ENCODE measurements at places on chromosomes 4 and X.

DNA sequence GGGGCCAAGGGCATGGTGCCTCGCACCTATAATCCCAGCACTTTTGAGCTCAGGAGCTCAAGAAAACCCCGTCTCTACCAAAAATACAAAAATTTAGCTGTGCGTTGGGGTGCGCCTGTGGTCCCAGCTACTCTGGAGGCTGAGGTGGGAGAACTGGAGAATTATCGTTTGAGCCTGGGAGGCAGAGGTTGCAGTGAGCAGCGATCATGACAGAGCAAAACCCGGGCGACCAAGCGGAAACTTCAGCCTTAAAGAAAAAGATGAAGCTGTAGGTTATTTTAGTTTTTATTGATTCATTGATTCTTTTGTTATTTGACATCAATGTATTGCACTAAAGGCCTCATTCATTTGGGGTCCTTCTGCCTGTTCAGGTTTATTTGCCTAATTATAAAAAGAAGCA lies 5.4 kb downstream of the TMPRSS11F start:
- DNase-seq: no peak

- no peak for DNase-seq
These were observed 33.2 kb upstream of the BMP15 start for GRCh38 chrX:50877310-50877709.

GRCh38 chr4:14918336-14918735 lies 83.9 kb upstream of the CPEB2 start:
- DNase-seq: no peak

GRCh38 chrX:64097891-64098290 lies 107.6 kb downstream of the AMER1 start:
- DNase-seq: no peak

- DNase-seq: no peak
These were observed 119.5 kb downstream of the ARSF start for GRCh38 chrX:3160756-3161155.

- DNase-seq: no peak
These were observed 122.7 kb downstream of the SPOCK3 start for GRCh38 chr4:167111622-167112021.

- no peak for DNase-seq
These were observed 98.3 kb downstream of the ARHGAP24 start for GRCh38 chr4:85573270-85573669.

DNA sequence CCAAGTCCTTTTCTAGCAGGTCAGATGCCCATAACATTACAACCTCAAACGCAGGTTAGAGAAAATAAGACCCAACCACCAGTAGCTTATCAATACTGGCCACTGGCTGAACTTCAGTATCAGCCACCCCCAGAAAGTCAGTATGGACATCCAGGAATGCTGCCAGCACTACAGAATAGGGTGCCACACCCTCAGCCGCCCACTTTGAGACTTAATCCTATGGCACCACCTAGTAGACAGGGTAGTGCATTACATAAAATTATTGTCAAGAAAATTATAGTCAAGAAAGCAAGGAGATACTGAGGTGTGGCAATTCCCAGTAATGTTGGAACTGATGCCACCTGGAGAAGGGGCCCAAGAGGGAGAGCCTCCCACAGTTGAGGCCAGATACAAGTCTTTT lies 19.9 kb upstream of the TRIM61 start:
- DNase-seq: no peak

DNA sequence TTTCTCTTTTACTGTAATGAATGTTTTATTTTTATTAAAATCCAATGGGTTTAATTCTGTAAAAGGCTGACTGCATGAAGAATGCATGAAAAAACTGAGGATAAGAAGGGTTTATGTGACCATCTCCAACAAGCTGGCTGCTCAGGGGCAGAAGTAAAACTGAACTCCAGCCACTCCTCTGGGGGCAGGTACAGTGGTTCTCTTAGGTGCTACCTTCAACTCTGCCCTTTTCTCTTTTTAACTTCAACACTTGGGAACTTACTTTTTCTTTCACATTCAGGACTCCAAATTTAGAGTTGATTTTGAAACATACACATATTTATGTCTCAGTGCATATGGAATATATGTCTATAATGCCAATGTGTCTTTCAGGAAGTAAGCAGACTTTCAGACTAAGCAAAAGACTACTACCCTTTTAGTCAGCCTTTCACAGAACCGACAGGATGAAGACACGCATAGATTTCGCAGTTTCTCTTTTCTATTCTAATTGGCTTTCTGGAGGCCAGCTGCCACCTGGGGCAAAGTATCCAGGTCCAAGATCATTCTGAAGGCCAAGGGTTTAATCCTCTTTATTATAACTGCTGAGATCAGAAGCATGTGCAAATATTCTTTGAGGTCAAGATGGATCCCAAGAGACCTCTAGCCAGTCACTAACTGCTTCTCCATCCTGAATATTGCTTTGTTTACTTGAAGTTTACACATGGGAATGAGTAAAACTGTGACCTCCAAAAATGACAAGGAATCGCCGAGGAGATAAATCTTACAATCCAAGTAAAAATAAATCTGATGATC lies 30.7 kb downstream of the HS3ST1 start:
- no peak for DNase-seq

- DNase-seq: no peak
These were observed 269.9 kb upstream of the FAT4 start for GRCh38 chr4:125044886-125045285.

- no peak for DNase-seq
These were observed at the start of gene SLC4A4 for GRCh38 chr4:71338846-71339593. SLC4A4 (plus strand) TSS chr4:71339020.

GRCh38 chr4:168269896-168270295 lies 48.7 kb downstream of the DDX60 start:
- no peak for DNase-seq

GRCh38 chr4:123246085-123246484 lies 150.5 kb upstream of the SPRY1 start:
- no peak for DNase-seq

GRCh38 chr4:149901128-149901527 lies 85.5 kb upstream of the IQCM start:
- no peak for DNase-seq

GRCh38 chrX:25204182-25204581 lies 188.4 kb upstream of the ARX start:
- no peak for DNase-seq

DNA sequence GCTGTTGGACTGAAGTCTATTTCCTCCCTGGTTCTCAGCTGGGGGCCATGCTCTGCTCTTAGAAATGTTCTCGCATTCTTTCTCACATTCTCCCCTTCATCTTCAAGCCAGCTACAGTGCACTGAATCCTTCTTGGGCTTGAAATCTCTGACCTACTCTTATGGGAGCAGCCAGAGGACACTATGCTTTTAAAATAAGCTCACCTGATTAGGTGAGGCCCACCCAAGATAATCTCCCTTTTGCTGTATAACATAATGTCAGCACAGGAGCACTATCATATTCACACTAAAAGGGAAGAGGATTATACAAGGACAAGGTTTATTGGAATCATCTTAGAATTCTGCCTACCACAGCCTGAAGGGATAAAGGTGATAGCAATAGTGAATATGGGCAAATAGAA lies 146.3 kb downstream of the ZNF674 start:
- no peak for DNase-seq

DNA sequence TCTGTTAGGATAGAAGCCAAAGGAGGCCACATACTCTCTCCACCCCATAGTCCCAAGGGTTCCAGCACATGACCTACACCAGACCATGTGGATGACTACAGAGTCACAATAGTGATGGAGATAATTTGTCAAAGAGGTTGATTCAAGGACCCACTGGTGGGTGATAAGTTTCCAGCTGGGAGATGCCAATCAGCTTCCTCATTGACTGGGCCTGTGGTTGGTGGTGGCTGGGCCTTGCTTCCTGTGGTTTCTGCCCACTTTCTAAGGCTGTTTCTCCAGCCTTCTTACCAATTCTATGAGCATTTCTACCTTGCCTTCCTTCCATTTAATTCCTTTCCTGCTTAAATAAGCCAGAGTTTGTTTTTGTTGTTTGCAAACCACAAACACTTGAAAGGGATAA lies 95.5 kb upstream of the CPEB2 start:
- DNase-seq: no peak

- DNase-seq: no peak
These were observed 93.5 kb downstream of the MGST2 start for GRCh38 chr4:139759097-139759496.

DNA sequence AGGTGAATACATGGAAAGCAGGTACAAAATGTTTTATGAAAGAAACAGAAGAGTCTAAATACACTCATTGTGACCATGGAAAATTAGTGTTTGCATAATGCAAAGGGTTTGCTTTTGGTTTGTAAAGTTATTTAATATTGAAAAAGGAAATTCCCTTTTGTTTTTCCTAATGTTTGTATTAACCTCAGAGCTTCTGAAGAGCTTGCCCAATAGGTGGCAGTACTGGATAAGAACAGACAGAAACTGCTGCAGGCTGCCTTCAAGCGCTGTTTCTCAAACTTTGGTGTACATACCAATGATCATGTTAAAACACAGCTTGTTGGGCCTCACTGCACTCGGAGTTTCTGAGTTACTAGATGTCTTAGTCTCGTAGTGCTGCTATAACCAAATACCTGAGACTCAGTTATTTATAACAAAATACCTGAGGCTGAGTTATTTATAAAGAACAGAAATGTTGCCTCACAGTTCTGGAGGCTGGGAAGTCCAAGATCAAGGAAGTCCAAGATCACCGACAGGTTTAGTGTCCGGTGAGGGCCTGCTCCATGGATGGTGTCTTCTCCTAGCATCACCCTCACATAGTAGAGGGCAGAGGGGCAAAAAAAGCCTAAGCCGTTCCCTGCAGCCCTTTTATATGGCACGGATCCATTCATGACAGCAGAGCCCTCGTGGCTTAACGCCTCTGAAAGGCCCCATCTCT lies 54.2 kb downstream of the SUPT20HL2 start:
- no peak for DNase-seq

GRCh38 chrX:48540028-48540375 lies 488 bp downstream of the TBC1D25 start:
- peak; percentile 26 for DNase-seq

GRCh38 chr4:183255487-183255886 lies 64.6 kb downstream of the CLDN22 start:
- DNase-seq: no peak

DNA sequence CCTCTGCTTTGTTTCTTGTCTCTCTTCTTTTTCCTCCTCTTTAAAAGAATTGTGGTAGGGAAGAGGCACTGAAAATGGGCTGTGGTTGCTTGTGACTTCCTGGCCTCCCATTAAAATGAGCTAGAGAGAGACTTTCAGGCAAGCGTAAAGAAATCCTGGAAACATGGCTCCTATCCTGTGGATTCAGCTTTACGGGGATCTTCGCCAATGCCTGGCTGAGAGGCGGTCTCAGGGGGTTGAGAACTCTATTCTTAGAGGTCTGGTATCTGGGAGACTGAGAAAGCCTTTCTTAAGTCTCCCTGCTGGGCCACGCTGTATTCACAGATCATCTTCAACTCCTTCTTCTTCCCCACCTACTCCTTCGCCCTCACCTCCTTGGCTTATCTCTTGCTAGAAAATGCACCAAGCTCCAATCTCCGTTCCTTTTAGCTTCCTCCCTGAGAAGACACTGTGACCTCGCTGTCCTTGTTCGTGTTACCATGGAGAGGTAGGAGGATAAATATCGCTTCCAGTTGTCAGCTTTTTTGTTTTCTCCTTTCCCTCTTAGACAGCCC lies 542 bp upstream of the KLF8 start:
- DNase-seq: no peak

DNA sequence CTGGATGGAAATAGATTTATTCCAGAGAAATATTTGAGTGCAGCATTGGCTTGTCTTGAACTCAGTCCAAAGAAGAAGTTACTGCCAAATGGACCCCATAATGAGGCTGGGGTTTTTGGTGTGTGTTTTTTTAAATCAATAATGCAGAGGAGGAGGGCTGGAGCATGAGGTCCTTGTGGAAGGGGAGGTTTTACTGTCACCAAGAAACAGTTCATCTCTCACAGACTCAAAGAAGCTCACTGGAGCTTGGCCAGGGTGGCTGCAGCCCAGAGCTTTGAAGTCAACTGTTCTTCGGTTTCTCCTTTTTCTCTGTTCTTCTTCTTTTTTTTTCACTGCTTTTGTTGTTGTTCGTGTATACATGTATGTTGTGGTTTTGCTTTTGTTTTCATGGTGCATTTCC lies 377.7 kb downstream of the FBXW7 start:
- no peak for DNase-seq

DNA sequence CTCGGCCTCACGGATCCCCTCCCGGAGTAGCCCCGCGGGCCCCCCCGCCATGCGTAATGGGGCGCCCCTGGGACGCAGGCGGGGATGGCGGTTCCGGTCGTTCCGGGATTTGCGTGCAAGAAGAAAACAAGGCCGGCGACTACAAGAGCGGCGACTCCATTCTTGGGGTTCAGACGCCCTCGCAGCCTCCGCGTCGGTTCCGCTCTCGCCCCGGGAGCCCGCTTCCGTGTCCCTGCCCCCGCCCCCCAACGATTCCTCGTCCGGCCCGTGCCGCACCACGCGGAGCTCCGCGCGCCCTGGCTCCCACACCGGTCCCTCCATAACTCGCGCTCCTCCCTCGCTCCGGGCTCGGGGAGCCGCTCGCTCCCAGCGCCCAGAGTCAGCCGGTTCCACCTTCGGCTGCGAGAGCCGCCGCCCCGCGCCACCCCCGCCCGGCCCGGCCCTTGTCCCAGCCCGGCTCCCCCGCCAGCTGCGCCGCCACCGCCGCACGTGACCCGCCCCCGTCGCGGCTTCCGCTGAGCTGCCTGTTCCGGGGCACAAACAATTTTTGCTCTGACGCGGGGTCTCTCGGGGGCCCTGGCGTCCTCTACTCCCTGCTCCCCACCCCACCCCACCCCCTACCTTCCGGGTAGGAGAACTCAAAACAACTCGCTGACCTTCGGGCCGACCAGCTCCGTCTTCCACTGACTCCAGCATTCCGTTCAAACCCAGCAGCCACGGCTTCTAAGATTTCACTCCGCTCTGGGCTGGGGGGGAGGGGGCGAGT lies 78.8 kb upstream of the BCOR start:
- no peak for DNase-seq

DNA sequence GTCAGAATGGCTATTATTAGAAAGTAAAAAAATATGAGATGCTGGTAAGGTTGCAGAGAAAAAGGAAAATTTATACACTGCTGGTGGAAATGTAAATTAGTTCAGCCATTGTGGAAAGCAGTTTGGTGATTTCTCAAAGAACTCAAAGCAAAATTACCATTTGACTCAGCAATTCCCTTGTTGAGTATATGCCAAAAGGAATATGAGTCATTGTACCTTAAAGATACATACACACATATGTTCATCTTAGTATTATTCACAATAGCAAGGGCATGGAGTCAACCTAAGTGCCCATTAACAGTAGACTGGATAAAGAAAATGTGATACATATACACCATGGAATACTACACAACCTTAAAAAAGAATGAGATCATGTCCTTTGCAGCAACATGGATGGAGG lies 148.2 kb downstream of the COMMD8 start:
- DNase-seq: no peak

Data from hypothalamus (tissue), 51 donors.